ENCODE measurements at places on chromosomes 6 and 20.

- no peak for DNase-seq
Observed at GRCh38 chr6:100455230-100456124, 9.2 kb downstream of the SIM1 start.

DNA sequence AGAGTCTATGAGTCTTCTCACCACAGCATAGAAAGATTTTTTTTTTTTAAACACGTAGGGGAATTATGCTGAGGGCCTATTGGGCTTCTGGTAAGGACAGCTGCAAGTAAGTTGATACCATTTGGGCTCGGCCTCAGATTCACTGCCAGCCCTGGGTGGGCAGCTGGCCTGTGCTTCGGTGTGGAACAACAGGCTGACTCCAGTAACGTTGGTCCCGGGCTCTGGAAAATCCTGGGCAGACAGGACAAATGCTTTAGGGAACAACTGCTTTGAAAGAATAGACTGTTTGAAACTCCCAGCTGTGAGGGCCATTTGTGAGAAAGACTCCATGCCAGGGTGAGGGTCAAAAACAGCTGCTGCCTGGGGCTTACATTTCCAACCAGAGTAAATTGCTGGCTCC lies 366.5 kb downstream of the QKI start:
- no peak for DNase-seq

GRCh38 chr6:109318328-109318876 lies 63.9 kb downstream of the CD164 start:
- DNase-seq, result no peak

DNA sequence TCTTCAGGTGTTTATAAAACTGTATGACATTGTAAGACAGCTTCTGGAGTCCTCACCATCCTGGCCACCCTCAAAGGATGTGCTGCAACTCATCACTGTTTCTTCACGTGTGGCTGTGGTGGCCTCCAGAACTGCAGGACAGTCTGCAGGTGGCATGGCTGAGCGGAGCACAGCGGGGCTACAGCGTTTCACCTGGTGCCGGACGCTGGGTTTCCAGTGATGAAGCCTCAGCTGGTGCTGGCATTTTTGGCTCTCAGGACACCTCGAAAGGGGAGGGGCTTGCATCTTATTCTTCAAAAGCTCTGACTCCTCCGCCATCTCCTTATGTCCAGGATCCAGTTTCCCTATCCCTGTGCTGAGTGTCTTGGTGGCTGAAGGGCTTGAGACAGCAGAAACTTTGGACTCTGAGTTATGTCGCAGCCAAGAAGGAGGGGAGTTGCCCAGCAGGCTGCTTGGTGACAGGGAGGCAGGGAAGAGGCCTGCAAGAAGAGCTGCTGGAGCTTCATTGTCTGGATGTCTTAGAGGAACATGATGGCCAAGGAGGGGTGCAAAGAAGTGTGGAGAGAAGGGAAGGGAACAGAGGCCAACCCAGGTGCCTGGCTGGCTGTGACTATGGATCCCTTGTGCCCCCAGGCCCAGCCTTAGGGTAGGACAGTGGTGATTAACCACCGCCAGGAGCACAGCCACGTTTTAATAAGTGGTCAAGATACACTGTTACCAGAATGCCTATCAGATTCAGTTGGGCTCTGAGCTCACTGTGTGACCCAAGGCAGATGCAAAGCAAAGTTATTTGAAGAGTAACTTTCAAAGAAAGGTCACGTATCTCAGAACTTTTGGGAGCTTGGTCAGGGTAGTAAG lies 58.7 kb downstream of the GTF2H5 start:
- DNase-seq, result no peak

- no peak for DNase-seq
Observed at GRCh38 chr6:88476388-88476787, 310.2 kb upstream of the CNR1 start.

DNA sequence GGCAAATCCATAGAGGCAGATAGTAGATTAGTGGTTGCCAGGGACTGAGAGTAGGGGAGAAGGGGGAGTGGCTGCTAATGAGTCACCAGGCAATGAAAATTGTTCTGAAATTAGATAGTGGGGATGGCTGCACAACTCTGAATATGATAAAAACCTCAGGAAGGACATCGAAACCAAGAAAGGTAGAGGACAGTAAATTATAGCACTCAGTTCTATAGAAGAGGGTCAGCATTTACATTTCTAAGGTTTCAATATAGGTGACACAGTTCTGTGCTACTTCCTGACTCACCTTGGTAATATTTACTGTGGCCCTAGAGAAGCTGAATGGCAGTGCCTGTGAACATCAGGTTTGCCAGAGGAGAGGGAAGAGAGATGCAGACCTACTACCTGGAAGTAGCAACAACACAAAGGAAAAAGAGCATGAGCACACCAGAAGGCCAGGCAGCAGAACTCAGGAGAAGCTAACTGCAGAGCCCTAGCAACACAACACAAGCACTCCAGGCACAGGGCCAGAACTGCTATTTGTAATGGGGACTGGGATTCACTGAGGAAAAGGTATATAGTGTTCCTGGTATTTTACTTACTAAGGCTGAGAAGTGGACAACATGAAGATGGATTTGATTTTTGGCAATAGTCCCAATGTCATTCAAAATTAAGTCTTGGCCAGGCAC lies 75.9 kb downstream of the PLCG1 start:
- DNase-seq, result no peak

- DNase-seq, result no peak
Observed at GRCh38 chr6:105832313-105832761, 253.8 kb upstream of the PRDM1 start.

GRCh38 chr6:6829872-6830685 lies 241.6 kb downstream of the LY86 start:
- no peak for DNase-seq

GRCh38 chr20:61886721-61887595 lies 178.7 kb downstream of the TAF4 start:
- peak; percentile 78 for DNase-seq

- no peak for DNase-seq
Observed at GRCh38 chr6:37946057-37946456, 126.5 kb downstream of the ZFAND3 start.

GRCh38 chr6:122315842-122316241 lies 83.6 kb upstream of the HSF2 start:
- DNase-seq, result no peak

DNA sequence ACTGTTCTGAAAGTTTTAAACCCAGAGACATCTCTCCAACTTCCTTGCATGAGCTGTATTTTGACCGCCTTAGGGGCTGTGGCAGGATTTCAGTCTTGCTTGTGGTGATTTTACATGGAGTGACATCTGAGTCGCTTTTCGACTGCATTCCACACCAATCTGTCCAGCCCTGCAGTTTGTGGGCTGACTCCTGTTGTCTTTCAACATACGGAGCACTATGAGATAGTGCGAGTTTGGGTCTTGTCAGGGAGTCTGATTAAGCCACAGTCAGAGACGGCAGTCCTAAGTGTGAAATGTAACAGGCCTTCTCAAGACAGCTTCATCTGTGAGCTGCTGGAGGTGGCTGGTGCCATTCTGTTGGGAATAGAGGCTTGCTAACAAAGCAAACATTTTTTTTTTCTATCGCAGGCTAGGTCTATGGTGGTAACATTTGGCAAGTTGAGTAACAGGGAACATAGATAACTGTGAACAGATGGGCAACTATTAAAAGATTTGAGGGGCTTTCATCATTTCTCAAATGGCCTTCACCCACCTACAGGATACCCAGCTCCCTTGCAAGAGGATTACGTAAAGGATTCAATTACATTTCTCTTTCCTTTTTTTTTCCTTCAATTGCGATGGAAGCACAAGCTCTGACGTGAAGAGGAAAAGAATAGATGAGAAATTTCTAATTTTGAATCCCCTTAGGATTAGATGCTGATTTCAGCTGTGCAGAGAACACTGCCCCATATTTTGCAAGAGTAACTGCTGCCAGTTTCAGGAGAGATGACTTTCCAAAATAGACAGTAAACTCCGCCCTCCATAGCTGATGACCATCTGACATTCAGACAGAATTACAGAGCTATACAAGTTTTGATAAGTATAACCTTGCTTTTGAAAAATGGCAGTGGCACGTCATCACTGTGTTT lies 25.1 kb downstream of the CAP2 start:
- no peak for DNase-seq

GRCh38 chr6:31851485-31851832 lies 11.2 kb downstream of the NEU1 start:
- no peak for DNase-seq

GRCh38 chr6:74579794-74580193 lies 626.1 kb downstream of the COL12A1 start:
- no peak for DNase-seq

DNA sequence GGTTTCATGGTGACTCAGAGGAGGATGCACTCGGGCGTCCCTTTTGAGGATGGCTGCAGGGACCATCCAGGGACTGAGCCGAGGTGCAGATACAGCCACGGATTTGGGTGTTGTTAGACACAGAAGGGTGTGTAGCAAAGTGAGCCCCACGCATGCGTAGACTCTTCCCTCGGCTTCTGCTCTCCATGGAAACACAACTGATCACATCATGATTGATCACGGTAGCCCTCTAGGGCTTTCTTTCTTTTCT lies 606 bp upstream of the ULBP1 start:
- DNase-seq, result no peak

- no peak for DNase-seq
Observed at GRCh38 chr6:169866140-169866534, 114.7 kb downstream of the ERMARD start.

DNA sequence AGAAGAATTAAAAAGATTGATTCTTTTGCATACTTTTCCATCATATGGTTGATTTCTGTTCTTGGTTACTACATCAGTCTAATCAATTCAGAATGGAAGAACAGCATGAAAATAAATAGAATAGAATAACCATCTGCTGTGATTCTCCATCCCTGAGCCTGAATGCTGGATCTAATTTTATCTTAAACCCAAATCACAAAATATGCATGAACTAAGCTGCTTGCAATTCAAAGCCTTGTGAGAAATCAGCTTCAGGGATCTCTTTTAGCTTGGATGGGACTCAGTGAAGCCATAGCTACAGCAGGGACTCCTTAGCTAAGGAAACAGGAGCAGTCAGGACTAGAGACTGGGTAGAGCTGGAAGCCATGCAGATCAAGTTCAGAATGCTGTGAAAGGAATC lies 74.1 kb downstream of the TPBG start:
- DNase-seq, result no peak

DNA sequence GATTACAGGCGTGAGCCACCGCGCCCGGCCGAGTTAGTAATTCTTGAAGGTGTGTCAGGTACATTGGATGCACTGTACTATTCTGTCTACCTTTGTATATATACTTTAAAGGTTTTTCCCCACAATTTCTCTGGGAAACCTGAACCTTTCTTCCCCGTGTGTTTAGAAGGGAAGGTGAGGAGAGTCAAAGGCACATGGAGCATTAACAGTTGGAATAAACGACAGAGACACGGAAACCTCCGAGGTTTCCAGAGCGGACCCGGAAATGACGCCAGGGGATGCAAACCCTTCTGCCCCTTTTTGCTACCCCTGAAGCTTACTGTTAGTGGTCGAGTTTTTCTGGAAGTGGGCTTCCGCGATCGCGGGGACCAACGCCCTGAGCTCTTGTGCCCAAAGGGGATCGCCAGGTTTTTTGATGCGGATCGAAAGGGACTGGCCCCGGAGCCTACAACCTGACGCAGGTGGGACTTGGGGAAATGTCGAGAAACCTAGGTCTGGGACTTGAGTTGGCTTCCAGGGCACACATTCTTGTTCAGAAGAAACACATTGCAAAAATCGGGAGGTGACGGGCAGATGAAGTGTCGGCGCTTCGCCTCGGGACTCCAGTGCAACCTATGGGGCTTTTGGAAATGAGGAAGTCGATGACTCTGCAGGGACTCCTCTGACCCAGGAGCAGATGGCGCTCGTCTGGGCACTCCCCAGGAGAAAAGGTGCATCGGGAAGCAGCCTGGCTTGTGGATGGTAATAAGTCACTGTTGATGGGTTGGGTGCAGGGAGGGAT lies 218.2 kb downstream of the OR2B2 start:
- DNase-seq, result no peak

- no peak for DNase-seq
Observed at GRCh38 chr6:128487055-128487454, 33.3 kb downstream of the PTPRK start.

- DNase-seq, result no peak
Observed at GRCh38 chr20:1182106-1182505, 2.7 kb downstream of the TMEM74B start.

DNA sequence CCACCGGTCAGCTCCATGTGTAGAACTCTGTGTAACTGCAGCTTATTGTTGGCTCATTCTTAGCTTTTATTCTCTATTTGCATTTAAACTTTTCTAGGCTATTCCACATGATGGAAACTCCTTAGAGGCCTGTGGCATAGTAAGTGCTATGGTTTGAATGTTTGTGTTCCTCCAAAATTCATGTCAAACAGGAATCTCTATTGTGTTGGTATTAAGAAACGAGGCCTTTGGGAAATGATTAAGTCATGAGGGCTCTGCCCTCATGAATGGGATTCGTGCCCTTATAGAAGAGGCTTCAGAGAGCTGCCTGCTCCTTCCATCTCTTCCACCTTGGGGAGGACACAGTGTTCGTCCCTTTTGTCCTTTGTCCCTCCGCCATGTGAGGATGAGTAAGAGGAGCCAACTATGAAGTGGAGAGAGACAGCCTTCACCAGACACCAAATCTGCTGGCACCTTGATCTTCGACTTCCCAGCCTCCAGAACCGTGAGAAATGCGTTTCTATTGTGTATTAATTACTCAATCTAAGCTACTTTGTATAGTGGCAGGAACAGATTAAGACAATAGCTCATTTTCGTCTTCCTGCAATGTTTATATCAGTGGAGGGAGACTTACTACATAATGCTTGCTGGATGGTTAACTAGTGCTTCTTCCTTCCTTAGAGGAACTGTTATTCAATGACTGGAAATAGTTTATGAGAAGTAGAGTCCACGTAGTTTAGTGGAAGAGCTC lies 361.1 kb downstream of the FARS2 start:
- no peak for DNase-seq

DNA sequence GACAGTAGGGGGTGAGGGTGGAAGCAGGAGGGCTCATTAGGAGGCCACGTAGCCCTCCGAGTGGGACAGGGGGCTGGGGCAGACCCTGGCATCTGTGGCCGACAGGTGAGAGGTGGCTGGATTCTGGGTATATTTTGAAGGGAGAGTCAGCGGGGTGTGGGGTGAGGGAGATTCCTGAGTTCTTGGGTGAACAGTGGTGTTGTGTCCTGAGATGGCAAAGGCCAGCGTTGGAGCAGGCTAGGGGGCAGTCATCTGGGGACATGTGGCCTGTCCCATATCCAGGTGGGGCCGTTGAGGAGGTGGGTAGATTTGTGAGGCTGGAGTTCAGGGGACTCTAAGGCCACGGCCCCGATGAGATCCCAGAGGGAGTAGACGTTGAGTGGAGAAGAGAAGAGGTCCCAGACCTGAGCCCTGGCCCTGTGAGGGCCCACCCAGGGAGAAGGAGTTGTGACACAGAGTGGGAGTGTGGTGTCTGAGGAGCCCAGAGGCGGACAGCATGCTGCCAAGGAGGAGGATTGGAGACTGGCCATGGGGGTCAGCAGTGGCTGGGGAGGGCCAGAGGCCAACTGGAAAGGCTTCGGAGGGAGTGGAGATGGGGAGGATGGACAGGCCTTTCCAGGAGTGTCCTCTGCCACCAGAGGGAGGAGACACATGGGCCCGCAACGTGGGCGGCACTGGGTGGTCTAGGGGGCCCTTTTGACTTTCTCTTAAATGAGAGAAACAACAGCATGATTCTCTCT lies 19.6 kb downstream of the PACSIN1 start:
- DNase-seq, result no peak

- no peak for DNase-seq
Observed at GRCh38 chr6:7332090-7332745, 19.2 kb upstream of the SSR1 start.

GRCh38 chr20:2890742-2891141 lies 17.5 kb downstream of the PTPRA start:
- no peak for DNase-seq

GRCh38 chr20:3652676-3653596 lies 10.3 kb downstream of the GFRA4 start:
- DNase-seq, result no peak

Data from GM12891 (cell line).